ENCODE measurements at places on chromosomes 3 and 15.

DNA sequence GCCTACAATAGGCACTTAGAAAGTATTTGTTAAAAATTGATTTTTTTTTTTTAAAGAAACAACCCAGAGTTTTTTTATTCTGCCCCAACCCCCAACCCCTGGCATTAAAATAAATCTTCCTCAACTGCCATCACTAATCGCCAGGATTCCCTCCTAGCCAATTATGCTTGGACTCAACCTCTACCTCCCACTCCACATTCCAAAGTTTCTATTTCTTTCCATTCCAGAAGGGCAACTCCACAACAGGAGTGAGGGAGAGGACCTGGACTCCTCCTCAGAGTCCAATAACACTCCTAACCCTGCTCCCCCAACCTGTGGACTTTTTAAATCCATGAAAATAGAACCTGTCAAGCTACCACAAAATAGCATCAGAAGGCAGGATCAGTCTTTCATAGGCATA, 99.4 kb downstream of the ADAMTS9 start:
- DNase-seq: no peak

- DNase-seq: peak; percentile 70
Observed at GRCh38 chr3:128845119-128845777, 34.2 kb upstream of the ACAD9 start.

- peak; percentile 77 for DNase-seq
Observed at GRCh38 chr15:44713006-44713966, 2.0 kb downstream of the B2M start.

GRCh38 chr3:73695841-73696240, 71.1 kb upstream of the PDZRN3 start:
- DNase-seq: no peak

DNA sequence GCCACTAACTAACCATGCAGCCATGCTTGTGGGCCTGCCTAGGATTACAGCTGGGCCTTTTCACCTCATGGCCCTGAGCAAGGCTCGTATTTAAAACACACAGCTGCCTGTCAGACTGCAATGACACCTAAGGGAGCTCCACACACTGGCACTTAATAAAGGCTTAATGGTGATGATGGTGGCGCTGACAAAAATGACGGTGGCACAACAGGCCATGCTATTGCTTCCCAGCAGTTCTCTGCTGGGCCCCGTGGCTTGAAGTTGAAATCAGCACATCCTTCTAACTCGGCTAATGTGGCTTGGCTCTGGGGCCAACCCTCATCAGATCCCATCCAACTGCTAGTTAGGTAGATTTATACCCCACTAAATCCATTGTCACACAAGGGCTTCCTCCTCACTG, 112.9 kb downstream of the FHIT start:
- no peak for DNase-seq

DNA sequence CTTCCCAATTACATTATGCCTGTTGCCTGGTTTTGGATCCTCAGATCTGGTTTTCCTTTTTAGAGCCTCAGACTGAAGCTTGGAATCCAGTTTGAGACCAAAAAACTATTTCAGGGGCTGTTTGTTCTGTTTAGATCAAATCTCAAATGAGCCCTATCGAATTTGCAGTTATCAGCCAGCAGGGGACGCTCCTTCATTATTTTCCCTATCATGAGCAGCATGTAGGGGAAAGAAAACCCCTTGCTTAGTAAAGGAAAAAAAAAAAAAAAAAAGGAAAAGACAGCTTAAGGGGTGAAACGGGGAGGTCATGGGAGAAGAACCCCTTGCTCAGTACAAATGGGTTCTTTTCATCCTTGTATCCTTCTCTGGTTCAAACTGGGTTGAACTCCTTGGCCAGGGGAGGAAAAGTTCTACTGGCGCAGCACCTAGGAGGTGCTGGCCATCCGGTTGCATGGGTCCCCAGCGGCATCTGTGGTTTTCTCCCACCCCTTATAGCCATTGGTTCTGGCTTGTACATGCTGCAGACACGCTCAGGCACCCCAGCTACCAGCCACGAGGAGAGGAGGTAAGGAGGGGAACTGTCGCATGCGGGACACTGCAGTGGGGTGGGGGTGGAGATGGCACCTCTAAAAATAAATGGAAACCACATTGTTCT, 1375.1 kb upstream of the ALCAM start:
- no peak for DNase-seq

DNA sequence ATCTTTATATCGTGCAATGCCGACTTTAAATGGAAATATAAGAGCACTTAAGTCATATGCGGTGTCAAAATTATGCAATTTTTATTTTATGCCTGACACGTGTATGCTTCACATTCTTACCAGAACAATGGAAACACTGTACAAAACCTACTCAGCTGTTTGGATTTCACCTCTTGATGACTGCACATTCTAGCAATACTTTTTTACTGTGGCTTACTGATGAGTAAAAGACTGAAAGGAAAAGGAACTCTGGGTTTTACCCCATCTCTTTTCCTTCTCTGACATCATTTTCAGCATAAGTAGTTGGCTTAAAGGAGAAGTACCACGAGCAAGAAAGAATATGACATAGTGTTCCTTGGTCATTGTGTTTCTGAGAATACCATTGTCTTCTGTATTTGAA, 142.8 kb downstream of the POLR2M start:
- DNase-seq: no peak

GRCh38 chr3:177056927-177057326, 140.4 kb downstream of the TBL1XR1 start:
- DNase-seq: no peak

GRCh38 chr3:175434561-175434960, 575.4 kb downstream of the NAALADL2 start:
- no peak for DNase-seq

DNA sequence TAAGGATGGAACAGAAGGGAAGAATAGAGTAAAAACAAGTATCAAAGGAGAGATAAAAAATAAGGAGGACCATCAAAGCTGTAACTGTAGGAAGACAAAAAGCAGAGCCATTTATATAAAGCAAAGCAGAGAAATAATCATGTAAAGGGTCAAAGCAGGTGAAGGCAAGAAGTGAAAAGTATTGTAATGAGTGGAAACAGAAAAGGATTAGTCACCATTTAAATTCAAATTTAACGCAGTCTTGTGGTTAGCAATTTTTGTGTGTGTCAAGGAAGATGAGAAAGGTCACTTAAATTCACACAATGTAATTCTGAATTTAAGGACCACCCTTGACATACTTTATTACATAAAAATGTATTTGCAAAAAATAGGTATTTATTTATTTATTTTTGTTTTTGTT, 567.8 kb downstream of the ROBO1 start:
- DNase-seq: no peak

DNA sequence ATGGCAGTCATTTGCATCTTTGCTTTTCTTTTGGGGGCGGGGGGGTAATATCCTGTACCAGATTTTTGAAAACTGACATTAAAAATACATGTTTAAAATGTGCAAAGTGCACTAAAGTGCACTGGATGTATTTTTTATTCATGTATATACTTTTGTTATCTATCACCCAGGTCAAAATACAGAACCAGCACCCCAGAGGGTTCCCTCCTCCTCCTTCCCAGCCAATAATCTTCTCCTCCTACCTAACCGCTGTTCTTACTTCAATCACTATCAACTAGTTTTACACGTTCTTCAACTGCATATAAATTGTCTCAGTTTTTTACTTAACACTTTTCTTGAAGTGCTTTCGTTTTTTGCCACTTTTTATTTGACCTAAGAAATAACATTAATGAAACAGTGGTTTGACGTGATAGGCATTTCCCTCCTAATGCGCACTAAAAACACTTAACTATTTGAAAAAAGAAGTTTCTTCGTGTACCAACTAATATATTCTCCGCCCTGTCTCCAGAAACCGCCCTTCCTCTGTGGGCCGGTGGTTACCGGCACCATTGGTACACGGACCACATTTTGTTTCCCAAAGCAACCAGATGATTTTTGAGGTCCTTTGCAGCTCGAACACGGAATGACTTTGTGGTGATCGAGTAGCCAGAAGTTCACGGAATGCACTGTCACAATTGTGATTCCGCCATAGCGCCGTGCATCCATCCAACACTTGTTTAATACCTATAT, 836 bp upstream of the AKAP13 start:
- peak; percentile 47 for DNase-seq

DNA sequence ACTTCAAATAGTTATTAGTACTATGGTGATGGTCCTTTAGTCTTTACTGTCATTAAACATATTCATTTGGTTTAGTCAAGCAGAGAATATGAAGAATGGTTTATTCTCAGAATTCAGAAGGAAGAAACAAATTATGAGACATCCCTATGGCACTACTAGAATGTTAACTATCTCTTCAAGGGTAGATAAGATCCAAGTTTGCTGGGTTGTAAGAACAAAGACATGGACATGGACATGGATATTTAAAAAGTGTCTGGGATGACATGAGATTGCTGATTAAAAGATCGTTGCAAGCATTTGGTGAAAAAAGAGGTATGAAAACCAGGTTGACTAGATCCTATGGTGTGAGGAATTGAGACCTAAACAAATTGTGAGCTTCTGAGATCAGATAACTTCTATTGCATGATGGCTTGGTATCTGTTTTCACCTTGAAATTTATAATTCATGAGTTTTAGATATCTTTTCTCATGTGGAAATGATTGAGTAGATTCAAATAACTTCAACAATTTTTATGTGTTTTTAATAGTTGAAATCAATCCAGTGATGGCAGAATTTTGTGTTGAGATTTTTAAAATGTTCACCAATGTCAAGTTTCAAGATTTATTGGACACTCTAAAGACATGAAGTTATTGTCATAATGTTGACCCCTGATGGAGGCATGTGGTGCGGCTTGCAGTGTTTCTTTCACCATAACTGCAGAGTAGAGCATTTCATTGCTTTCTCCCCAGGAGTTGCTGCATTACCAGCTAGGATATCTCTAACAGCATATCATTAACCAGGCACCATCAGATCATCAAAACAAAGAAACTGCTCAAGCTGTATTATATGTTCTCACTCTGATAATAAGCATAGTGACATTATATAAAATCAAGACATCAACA, 72.6 kb downstream of the NAALADL2 start:
- DNase-seq: no peak

GRCh38 chr15:33988384-33988783, 20.1 kb downstream of the CHRM5 start:
- no peak for DNase-seq

Data from hematopoietic multipotent progenitor cell treated with erythropoietin and hydrocortisone succinate and interleukin-3 and kit ligand, for 6 days (in vitro differentiated cells).